ENCODE measurements at places on chromosomes 4 and X.

DNA sequence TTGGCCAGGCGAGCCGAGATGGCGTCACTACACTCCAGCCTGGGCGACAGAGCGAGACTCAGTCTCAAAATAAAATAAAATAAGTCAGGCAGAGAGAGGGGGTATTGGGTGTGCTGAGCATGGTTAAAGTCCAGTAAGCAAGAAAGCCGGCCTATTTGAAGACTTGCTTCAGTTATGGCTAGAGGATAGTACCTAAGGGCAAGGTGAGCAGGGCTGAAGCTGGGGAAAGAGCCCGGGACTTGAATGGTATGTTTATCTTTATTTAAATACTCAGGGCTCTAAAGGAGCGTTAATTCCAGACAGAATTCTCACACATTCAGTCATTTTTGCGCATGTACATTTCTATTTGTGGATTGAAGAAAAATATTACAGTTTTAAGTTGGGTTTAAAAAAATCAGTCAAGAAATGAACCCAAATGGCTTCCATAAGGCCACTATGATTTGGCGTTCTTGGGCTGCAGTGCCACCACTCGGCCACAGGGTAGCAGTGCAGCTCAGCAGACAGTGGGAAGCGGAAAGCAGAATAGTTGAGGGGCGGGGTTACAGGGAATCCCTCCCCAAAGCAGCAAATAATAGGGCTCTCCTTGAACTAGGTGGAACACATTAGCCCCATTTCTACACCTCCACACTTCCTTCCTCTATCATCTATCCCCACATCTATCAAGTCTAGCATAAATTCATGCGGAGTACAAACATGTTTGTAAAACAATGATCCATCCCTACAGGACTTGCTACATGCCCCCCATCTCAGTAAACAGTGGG is 37.2 kb upstream of the SH3D19 start:
- DNase-seq = peak; percentile 71

DNA sequence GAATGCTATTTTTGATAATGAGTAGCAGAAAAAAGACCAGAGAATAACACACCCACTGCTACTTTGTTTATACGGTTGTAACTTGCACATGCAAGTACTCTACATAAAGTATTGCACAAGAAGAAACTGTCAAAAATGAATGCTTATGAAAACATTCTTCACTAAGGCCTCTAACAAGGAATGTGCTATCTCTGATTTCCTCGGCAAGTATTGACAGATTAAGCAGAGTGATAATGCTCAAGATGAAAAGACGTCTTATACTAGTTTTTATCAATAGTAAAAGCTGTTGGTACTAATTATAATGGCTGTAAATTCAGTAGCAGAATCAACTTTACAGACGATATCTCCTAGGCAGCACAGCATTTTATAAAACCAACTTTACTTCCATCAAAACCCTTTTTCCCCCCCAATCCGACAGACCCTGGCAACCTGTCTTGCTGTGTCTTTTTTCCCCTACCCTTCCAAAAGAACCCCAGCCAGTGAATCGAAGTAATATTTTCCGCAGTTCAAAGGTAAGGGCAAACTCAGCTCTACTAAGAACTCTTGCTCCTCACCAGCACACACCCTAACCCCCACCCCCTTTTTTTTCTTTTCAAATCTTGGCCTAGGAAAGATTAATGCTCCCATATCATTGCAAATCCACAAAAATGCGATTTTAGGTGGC is 1.5 kb downstream of the FRYL start:
- no peak for DNase-seq

DNA sequence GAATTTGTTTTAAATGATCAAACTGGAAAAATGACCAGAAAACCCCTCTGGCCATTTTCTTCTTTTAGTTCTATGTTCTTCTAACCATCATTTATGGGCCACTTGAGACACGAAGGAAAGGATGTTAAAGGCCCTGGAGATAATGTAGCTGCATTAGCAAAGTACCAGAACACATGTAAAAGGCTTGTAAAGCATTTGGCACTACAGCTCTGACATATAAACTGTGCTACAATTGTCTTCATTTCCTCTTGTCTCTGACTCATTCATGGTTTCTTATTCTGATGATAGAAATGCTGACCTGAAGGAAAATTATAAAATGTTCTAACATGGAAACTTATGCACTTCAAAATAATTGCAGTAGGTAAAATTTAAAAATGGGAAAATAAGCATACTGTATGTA is 388.7 kb downstream of the FAT4 start:
- DNase-seq = no peak

- no peak for DNase-seq
These were observed 2.0 kb downstream of the ARSJ start for GRCh38 chr4:113977526-113977855.
